Anterior cingulate cortex (tissue), 58 donors: ENCODE measurements at places on chromosomes 5 and 9.

DNA sequence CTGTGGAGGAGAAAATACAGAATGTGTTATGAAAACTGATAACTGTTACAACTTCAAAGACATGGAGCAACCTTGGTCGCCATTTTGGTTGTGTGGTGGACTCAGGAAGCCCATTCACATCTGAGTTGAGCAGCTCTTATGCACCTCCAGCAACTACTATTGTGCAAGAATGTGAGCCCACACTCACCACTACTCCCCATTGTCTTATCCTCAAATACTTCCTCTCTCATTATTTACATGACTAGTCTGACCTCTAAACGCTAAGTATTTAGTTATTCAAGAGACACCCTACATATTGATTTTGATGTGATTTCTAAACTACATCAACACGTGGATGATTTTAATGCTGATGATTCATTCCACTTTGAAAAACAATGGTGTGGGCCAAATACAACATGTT, 516.6 kb upstream of the CLINT1 start:
- DNase-seq = no peak

- DNase-seq = no peak
Measured at GRCh38 chr5:122129306-122129705, at the start of gene ZNF474. TSS of gene ZNF474 (plus strand) at chr5:122129546. CDS start at chr5:122151991, 22,445 bp downstream.

- no peak for DNase-seq
Measured at GRCh38 chr5:169413416-169413815, 112.5 kb upstream of the SLIT3 start.

DNA sequence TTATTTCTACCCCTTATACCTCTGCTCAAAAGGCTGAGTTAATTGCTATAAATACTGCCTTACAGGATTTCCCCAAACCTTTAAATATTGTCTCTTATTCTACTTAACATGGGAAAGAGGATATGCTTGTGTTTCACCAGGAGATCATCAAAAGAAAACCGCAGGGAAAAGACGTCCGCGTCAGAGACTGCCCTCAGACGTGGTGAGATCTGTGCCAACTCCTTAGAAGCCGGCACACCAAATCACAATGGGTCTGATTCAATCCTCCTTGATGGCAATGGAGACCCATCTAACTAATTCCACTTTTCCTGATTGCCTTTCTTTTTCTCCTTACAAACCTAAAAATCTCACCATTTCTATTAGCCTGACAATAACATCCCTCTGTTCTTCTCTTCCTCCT, 55.0 kb downstream of the SH3PXD2B start:
- no peak for DNase-seq
